ENCODE measurements at places on chromosomes 5 and 9.

DNA sequence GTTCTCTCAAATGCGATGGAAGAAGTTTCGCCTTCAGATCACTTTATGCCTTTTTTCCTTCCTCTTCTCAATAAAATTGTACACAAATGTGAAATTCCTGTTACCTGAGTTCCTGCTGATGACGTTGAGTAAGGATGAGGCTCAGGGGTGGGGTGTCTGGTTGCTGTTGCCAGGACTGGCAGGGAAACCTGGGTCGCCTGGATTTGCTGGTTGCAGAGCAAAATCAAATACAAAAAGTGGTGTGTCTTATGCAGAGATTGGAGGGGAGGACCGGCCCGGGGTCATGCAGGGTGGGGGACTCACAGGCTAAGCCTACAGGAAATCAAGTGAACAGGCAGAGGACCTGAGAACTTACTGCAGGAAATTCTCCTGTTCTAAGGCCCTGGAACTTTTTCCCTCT lies 39.2 kb downstream of the ANXA2R start:
- DNase-seq, result no peak

DNA sequence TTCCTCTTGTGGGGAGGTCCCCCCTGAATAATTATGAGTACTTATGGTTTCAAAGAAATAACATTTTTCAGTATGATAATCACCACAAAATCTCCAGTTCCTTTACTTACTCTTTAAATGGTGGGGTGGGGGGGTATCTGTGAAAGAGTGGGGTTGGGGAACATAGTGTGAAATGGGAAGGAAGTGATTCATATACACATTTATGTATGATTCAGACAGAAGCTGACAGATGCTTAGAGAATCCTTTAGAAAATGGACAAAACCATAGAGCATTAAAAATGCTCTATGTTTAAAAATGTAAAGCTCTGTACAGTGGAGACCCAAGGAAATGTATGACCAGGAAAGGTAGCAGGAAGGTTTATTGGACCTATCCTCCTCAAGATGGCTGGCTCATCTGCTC lies 267.5 kb upstream of the GRIA1 start:
- no peak for DNase-seq

GRCh38 chr5:4651806-4652565 lies 488.1 kb upstream of the ADAMTS16 start:
- no peak for DNase-seq

GRCh38 chr9:110095161-110095595 lies 112.8 kb downstream of the C9orf152 start:
- no peak for DNase-seq

- no peak for DNase-seq
These were observed at the start of gene TRPM3 for GRCh38 chr9:71121275-71122021. Gene TRPM3, minus strand, starts transcription at chr9:71121621. Its CDS starts 267 bp downstream, at chr9:71121354.

GRCh38 chr5:166750376-166750775 lies 1541.1 kb upstream of the WWC1 start:
- no peak for DNase-seq

DNA sequence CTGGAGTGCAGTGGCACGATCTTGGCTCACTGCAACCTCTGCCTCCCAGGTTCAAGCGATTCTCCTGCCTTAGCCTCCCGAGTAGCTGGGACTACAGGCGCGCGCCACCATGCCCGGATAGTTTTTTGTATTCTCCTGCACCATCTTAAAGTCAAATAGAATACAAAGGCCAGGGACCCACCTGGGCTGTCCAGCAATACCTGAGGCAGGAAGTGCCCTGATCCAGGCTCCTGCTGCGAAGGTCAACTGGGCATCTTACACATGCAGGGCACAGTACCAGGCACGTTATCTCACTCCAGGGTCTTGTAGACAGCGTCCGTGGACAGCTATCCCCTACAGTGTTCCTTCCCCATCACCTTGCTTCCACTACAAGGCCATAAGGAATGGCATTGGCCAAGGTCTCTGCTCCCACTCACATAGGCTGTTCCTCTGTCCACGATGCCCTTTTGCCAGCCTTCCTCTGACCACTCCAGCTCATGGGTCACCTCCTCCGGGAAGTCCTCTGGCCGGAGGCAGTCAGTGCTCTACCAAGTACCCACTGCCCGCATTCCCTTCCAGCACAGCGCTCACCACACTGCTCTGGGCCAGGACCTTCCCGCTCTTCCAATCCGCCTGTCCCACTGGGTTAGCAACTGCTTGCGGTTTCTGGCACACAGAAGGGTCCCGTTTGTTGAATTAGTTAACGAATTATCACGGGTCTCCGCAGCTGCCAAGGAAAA lies 978 bp downstream of the P4HA2 start:
- no peak for DNase-seq

DNA sequence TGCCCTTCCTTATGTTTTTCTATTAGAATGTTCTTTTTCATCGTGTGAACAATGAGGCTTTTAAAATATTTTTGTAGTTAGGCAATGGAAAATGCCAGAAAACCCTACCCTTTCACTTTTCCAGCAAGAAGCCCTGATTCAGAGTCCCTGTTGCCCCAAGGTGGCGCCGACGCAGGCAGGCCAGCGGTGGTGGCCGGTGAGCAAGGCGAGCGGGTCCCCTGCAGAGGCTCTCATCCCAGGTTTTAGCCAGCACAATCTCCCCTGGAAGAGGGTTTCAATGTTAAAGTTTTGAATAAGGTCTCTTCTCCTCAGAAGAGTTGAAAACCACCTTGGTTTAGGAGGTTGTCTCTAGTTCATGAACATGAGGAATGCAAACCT lies 40.8 kb upstream of the CKMT2 start:
- DNase-seq, result no peak

DNA sequence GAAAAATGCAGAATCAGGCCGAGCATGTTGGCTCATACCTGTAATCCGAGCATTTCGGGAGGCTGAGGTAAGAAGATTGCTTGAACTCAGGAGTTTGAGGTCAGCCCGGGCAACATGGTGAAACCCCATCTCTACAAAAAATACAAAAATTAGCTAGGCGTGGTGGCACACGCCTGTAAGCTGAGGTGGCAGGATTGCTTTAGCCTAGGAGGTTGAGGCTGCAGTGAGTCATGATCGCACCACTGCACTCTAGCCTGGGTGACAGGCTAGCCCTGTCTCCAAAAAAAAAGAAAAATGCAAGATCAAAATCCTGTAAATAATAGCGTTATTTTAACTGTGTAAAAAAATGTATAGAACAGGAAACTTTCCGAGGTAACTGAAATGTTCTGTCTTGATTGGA lies 39.4 kb downstream of the RNF44 start:
- no peak for DNase-seq

DNA sequence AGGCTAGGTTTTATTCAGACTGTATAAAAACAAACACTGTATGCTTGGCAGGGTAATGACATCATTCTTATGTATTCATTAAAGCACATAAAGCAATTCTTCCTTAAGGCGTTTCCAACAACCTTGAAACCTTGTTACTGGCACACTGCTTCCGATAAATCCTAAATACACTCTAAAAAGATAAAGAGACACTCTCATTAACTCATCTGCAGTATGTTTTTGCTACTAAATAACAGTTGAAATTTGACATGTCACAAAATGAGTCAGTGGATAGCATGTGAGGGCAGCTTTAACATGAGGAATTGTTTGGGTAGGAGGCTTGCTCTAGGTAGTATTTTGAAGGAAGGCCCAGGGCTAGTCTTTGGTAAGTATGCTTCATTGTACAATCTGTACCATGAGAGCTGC lies 13.7 kb downstream of the YIPF5 start:
- no peak for DNase-seq

DNA sequence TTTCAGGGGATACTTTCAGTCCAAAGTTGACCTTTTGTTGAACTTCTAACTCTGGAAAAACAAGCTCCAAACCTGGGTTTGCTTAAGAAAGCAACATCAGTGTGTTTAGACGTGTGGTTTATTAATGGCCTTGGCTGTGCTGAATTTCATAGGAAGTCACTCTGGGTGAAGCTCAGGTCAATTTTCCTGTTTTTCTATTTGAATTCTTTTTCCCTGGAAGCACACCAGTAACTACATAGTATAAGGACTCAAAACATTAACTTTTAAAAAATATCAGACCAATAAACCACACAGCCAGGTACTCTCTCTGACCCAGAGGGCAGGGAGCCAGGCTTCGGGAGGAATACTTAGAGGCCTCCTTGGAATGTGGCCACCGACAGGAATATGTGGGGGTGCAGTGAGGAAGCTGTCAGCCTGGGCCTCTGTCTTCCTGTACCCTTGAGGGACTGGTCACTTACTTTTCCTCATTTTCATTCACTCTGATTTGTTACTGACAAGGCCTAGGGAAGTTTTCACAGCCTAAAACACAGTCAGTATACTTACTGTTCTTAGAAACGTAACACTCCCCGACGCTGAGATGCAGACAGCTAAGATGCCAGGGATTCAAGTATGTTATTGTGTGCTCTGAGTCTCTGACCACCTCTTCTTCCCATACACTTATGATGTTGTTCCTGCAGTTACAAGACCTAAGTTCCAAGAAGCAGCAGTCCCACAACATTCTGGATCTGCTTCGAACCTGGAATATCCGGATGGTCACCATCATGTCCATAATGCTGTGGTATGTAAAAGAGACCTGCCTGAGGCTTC lies 18.9 kb downstream of the SLC22A5 start:
- DNase-seq, result no peak

DNA sequence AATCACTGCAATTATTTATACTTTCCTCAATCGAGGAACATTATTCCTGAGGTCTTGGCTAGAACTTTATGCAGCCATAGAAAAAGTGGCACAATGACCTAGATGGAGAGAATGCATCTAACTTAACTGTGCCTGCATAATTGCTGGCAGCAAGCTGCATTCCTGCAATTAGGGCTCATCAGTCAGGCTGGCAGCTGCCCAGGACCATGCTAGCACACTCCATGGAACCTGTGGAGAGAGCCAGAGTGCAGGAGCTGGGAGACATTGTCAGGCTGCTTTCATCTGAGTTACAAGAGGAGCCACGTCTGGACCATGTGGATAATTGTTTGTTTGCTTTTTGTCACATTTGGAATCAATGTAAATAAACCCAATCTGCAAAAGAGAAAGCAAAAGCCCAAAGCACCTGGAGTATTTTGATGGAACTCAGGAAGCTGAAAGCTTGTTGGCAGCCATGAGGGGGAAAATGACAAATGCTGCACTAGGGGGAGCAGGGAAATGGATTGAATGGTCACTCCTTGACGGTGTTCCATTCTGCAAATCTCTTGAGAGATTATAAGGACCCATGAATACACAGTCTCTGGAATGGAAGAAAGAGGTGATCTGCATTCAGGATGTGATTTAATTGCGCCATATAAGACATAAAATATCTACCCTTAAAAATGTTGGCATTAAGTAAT lies 839.9 kb downstream of the MAT2B start:
- no peak for DNase-seq

GRCh38 chr5:56686337-56687195 lies 128.8 kb upstream of the MAP3K1 start:
- no peak for DNase-seq

DNA sequence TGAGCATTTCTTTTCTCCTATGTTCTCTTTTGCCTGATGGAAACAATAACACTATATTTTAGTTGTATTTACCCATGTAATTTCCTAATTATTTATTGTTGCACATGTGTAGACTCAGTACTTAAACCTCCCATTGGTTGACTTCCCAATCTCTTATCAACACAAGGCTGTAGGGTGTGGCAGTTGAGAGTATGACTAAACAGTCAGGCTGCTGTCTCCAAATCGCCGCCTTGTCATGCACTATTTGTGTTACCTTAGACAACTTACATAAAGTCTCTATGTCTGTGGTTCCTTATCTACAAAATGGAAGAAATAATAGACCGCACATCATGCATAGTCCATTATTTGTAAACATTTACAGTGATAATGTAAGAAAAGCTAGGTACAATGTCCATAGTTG lies 68.9 kb upstream of the EFNA5 start:
- no peak for DNase-seq

GRCh38 chr5:75678155-75678554 lies 39.1 kb downstream of the POC5 start:
- DNase-seq, result no peak

DNA sequence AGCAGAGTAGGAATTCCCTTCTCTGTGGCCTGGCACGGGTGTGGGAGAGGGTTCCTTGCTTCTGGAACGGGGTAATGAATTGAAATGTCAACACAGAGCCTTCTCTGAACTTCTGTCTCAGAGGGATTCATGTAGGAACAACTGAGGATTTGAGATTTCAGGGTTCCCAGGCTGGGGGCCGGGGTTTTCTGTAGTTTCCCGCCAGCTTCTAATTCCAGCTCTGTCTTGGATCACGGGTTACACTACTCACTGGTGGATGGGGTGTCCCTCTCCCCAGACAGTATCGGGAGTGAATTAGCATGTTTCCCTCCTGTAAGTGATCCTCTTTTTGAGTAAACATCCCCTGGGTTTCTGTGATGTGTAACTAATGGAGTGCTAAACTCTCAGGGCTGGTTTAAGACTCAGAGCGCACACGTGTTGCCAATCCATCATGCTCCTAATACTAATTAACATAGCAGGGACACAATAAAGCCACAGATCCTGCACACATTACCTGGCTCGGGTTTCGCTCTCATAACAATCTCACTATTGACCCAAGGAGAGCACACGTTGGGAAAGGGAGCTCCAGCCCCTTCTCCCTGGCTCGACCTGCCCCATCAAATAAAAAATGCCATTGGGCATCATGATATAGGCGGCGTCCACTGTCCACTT lies 18.1 kb upstream of the DMRT2 start:
- DNase-seq, result no peak

GRCh38 chr9:2595973-2596372 lies 25.6 kb upstream of the VLDLR start:
- DNase-seq, result no peak

GRCh38 chr5:170226129-170226615 lies 6.6 kb upstream of the C5orf58 start:
- DNase-seq, result no peak

DNA sequence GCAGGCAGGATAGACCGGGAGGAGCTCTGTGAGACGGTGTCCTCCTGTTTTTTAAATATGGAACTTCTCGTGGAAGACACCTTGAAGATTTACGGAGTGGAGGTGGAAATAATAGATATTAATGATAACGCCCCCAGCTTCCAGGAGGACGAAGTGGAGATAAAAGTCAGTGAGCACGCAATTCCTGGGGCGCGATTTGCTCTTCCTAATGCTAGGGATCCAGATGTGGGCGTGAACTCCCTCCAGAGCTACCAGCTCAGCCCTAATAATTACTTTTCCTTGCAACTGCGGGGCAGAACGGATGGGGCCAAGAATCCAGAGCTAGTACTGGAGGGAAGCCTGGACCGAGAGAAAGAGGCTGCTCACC lies 621 bp downstream of the PCDHGA11 start:
- DNase-seq, result no peak

DNA sequence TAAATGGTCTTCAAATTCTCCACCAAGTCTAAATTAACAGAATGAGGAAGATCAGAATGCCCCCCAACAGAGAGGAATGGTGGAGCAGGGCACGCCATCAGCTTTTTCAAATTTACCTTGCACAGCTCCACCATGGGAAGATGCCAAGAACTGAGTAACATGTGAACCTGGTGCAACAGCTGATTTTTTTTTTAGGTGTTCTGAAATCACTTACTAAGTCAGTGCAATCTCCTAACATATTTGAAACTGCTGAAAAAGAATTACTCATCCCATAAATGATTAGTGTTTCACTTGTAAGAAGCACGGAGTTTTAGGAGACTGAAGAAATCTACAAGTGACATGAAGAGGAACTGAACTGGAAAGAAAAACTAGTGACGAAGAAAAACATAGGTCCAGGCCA lies 5.1 kb downstream of the TMEM245 start:
- DNase-seq, result no peak

Data from NCI-H510A (cell line).